HFF-Myc (cell line): ENCODE measurements at places on chromosomes 6 and 20.
A peak's percentile ranks its signal among the peaks of the same experiment; 100 is the strongest.

- DNase-seq: no peak
Measured at GRCh38 chr6:166253281-166253681, 54.9 kb downstream of the PRR18 start.

DNA sequence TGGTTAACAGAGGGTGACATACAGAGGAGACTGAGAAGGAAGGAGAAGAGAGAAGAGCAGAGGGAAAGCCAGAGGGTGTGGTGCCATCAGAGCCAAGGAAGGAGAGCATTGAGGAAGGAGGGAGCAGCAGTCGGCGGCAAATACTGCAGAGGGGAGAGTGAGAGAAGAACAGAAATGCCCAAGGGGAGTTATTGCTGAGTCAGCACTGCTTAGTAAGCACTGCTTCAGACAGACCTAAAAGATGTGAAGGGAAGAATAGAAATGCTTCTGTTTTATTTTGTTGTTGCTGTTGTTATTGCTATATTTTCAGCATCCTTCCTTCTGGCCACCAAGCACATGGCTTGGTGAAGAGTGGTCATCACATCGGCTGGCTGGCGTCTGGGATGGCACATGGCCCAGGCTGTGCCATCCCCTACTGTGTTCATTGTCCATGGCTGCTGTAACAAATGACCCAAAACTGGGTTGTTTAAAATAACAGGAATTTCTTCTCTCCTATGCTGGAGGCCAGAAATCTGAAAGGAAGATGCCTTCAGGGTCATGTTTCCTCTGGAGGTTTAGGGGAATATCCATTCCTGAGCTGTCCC, 204.1 kb upstream of the CNR1 start:
- DNase-seq: no peak

DNA sequence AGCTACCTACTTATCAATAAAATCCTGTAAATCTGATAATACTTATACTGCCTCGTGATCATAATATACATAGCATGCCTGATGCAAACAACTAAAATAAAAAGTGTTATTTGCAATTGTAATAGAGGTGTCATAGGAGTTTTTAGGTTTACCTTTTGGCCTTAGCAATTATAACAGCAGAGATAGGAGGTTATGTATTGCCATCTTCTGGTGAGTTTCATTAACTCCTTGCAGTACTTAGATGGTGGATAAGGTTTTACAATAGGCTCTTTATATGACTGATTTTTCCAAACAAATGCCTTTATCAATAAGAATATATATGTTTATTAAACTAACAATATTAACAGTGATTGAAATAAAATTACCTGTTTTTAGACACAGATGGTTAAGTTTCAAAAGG, 27.8 kb upstream of the MYCT1 start:
- DNase-seq: peak; percentile 2

DNA sequence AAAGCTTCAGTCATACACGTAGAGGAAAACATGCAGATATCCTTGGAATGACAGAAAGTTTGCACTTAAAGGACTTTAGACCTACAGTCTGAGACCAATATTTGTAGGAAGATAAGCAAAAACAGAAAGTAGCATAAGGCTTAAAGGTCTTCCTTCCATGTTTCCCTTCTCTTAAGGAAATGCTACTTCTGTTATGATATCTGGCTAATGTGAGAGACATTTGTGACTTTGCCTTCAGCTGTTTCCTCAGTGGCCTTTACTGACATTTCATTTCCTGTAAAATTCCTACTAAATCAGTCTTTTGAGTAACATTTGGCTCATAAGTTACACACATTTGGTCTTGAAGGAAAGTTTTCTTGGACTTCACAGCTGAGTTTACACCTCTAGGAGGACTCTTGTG, 713.4 kb downstream of the TBC1D32 start:
- DNase-seq: no peak

DNA sequence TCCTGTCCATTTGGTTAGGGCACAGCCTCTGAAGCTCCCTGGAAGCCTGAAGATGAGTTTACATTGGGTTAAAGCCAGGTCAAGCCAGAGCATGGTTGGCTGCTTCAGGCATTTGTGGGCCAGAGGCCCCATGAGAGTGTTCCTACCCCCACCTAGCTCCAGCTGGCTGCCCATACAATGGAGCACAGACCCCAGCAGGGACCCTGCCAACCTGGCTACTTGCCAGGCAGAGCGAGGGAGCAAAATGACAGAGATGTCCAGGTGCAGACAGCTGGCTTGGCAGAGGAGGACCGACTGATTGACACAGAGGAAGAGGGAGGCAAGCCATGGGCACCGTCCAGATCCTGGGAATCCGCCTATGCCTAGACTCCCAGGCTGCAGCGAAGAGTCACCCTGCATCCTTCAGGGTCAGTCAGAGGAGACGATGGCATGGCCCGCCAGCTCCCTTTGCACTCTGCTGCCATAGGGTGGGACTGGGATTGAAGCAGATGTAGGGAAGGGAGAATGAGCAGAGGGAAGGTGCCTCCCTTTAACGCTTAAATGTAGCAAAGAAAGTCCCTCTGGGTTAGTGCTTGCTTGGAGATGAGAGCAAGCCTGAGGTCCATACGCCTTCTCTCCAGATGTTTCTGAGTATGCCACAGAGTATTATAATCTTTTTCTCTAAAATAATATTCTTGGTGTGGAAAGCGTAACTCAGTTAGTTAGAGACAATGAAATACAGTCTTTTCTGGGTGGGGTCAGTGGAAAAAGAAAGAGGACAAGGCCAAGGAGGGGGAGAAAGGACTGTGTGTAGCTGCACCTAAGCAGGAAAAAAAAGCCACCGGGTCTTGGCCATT, 77.6 kb upstream of the FYN start:
- no peak for DNase-seq

DNA sequence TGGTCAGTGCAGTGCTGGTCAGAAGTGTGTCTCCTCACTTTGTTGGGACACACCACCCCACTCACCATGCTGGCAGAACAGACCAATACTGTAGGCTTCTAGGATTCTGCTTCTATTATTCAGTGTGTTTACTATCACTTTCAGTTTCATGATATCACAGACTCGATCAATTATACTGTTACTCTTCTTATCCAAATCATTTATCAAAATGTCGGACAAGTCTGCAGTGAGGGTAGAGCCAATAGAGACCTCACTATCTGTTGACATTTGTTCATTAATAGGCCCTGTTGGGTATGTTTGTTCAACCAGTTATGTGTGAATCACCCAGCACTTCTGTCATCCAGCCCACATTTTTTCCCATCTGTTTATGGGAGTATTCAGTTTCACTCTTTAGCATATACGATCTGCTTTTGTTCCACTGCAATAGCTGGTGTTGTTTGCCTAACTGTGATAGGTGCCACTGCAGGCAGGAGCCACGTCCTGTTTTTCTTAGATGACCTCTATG, 140.1 kb downstream of the NRN1 start:
- DNase-seq: no peak

DNA sequence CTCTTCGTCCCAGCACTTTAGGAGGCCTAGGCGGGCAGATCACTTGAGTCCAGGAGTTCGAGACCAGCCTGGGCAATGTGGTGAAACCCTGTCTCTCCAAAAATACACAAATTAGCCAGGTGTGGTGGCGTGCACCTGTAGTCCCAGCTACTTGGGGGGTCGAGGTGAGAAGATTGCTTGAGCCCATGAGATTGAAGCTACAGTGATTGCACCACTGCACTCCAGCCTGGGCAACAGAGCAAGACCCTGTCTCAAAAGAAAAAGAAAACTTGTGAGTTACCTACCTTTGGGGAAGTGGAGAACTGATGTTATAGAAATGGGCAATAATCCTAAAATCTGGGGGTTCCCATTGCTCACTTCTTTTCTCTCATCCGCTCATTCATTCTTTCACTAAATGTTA, 58.0 kb downstream of the E2F3 start:
- DNase-seq: no peak
